Right cardiac atrium (tissue), 5 donors: ENCODE measurements at places on chromosomes 4 and X.

DNA sequence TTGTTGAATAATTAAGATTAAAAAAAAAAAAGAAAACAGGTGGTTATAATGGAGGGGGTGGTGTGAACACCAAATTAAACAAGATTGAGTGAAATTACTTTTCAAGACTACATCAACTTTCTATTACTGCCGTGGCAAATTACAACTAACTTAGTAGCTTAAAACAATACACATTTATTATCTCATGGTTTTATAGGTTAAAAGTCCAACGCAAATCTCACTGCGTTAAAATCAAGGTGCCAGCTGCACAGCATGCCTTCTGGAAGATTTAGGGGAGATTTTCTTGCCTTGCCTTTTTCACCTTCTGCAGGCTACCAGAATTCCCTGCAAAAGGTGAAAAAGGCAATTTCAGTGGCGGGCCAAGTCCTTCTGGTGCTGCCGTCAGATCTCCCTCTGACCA lies 58.5 kb downstream of the ATXN3L start:
- no peak for DNase-seq

DNA sequence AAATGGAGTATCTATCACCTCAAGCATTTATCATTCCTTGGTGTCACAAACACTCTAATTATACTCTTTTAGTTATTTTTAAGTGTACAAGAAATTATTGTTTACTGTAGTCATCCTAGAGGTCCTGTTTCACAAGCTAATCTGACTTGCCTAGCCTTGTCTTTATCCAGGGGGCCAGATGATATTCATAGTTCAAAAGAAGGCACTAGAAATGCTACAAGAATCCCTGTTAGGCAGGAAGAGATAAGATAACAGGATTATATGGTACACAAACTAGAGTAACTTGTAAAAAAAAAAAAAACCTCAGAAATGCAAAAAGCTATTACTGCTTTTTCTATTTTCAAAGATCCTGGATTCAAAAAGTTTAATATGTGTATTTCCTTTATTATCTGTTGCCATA lies 95.8 kb downstream of the MBNL3 start:
- no peak for DNase-seq

- no peak for DNase-seq
These were observed 15.8 kb upstream of the SFRP2 start for GRCh38 chr4:153804722-153805121.

- no peak for DNase-seq
These were observed 81.8 kb upstream of the EFNB1 start for GRCh38 chrX:68746988-68747387.

DNA sequence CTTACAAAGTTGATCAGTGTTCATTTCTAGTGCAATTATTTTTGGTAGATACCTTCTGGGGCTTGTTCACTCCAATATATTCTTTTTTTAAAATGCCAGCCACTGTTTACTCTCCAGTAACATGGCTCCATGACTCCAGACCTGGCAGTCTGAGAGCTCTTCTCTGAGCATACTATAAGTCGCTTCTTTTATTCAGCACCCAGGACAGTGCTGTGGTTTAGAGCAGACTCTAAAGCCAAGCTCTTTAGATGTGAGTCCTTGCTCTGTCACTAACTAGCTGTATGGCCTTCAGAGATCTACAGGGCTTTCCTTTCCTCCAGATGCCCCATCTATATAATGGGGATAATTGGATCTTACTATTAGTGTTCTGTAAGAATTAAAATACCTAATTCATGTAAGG lies 200.2 kb upstream of the FAM241A start:
- no peak for DNase-seq

GRCh38 chr4:79958466-79959264 lies 114.4 kb downstream of the ANTXR2 start:
- DNase-seq: no peak

DNA sequence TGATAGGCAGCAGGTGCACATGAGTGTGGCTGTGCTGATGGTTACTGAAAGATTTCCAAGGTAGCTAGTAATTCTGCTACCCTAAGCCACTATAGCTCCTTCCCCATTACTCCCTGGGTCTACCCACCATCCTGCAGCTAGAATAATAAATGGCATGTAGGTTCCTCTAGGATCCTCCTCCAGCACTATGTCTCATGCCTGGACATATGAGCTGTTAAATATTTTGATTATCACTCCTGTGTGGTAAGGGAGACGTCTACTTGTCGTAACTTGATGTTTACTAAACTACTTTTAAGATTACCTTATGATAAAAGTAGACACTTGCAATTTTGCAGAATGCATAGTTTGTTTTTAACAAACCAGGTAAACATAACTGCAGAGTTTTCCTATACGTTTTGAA lies 35.5 kb downstream of the TET2 start:
- DNase-seq: no peak

DNA sequence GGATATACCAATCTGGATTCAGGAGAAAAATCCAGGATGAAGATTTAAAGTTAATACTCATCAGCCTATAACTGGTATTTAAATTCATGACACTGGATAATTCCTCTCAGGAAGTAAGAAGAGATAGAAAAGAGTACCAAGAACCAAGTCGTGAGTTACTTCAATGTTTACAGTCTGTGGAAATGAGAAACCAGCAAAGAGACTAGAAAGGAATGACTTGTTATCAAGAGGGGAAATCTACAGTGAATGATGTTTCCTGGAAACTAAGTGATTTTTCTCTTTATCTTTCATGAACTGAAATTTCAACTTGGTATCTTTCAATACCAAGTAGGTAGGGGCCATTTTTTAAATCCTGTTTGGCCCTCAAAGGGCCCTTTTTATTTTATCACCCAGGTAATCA lies 217.9 kb upstream of the AFF2 start:
- no peak for DNase-seq

GRCh38 chr4:7199129-7199725 lies 6.9 kb downstream of the SORCS2 start:
- DNase-seq: no peak

DNA sequence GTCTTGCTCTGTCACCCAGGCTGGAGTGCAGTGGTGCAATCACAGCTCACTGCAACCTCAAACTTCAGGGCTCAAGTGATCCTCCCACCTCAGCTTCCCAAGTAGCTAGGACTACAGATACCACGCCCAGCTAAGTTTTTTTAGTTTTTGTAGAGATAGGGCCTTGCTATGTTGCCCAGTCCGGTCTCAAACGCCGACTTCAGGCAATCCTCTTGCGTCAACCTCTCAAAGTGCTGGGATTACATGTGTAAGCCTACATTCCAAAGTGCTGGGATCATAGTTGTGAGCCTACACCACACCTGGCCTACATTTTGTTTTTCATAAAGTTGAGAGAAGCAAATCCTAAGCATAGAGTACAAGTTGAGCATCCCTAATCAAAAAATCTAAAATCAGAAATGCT lies 42.2 kb downstream of the SMARCA5 start:
- DNase-seq: no peak
